NB4 (cell line): ENCODE measurements at places on chromosomes 7 and 10.
A peak's percentile ranks its signal among the peaks of the same experiment; 100 is the strongest.

GRCh38 chr7:80213814-80214213 lies 79.2 kb downstream of the GNAI1 start:
- DNase-seq: no peak

- peak; percentile 22 for DNase-seq
These were observed 5.8 kb downstream of the CDK6 start for GRCh38 chr7:92830532-92831110.

DNA sequence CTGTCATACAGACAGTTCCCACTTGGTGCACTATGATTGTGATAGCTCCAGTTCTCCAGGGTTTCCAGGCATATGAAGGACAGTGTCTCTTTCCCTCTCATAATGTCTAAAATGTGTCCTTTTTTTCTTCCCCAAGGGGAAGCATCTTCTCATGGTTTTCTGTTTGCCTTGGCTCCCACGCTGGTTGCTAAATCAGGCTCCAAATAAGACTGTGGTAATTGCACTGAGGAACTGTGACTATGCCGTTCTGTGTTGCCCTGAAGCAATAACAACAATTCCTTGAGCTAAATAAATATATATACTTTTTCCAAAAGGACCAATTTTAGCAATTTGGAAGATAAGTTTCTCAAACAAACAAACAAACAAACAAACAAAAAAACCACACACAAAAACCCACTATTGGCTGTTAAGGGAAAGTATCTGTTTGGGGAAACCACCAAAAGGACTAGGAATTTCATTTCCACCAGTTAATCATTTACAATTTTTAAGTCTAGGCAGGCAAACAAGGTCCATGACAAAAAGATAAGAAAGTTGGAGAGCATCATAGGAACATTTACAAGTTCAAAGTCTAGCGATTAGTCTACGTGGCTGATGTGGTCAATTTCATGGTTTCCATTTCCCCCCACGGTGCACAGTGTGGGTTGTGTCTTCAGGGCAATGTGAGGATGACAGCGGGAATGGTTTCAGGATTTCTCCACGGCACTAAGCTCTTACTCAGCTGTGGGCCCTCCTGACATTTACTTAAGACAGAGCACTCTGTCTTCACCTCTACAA lies 62.4 kb downstream of the THNSL1 start:
- no peak for DNase-seq

DNA sequence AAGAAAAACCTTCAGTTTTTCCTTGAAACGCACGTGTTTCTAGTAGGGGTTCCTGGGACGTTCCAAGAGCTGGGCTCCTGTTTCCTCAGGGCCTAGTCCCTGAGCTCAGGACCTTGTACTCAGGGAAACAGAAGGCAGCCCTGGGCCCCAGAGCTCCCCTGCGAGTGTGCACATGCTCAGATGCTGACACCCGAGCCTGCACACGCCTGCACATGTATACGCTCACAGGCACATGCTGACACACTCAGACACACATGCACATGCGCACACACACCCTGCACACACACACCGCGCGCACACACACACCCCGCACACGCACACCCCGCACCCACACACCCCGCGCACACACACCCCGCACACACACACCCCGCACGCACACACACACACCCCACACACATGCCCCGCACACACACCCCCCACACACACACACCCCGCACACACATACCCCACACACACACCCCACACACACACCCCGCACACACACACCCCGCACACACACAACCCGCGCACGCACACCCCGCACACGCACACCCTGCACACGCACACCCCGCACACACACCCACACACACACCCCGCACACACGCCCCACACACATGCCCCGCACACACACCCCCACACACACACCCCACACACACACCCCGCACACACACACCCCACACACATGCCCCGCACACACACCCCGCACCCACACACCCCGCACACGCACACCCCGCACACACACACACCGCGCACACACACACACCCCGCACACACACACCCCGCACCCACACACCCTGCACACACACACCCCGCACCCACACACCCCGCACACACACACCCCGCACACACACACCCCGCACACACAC lies 52.2 kb downstream of the CALML3 start:
- no peak for DNase-seq

GRCh38 chr10:78947226-78947625 lies 121.5 kb upstream of the ZMIZ1 start:
- DNase-seq: no peak

GRCh38 chr10:61073391-61073790 lies 129.4 kb upstream of the RHOBTB1 start:
- no peak for DNase-seq

GRCh38 chr10:75646916-75647315 lies 215.5 kb downstream of the LRMDA start:
- DNase-seq: no peak

GRCh38 chr10:29646238-29646902 lies 11.6 kb upstream of the SVIL start:
- DNase-seq: peak; percentile 44

GRCh38 chr10:8146650-8147049 lies 92.2 kb downstream of the GATA3 start:
- DNase-seq: no peak

- DNase-seq: no peak
These were observed 39.3 kb downstream of the STEAP4 start for GRCh38 chr7:88267421-88267820.

GRCh38 chr7:157018328-157018996 lies 8.0 kb upstream of the MNX1 start:
- no peak for DNase-seq

- no peak for DNase-seq
These were observed 66.1 kb downstream of the CFAP46 start for GRCh38 chr10:132876131-132876860.

- no peak for DNase-seq
These were observed 113.7 kb downstream of the ARL4A start for GRCh38 chr7:12801107-12801506.

DNA sequence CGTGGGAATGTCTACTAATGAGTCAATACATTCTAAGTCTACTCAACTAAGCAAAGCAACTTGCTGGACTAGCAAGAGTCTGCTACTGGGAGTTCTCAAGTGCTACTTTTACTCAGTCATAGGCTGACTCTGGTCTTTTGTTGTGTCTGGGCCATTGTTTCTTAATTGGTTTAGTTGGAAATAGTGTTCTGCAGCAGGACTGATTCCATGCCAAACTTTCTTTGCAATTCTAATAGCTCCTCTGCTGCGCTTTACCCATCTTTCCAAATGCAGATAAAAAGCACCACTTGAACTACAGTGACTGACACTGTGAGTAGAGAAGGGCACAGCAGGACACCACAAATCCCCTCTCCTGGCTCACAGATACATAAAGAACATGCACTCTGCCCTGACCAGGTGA lies 125.7 kb downstream of the CD36 start:
- no peak for DNase-seq

GRCh38 chr10:89389254-89389653 lies 3.2 kb upstream of the IFIT1 start:
- peak; percentile 51 for DNase-seq

DNA sequence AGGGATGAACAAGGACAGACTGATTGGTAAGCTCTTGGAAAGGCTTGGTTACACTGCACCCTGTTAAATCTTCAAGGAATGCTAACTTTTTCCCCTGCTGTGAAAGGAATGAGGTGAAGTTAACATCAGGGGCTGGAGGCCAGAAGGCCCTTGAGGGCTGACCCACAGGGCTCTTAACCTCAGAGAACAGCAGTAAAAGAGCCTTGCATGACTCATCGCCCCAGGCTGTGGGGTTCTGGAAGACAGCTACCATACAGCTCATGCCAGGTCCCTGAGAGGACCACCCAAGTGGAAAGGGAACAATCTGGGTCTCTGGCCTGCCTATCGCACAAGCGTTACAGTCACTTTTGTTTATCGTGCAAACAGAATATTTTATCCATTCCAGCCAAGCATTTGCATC lies 54.4 kb downstream of the CYP2C9 start:
- no peak for DNase-seq

DNA sequence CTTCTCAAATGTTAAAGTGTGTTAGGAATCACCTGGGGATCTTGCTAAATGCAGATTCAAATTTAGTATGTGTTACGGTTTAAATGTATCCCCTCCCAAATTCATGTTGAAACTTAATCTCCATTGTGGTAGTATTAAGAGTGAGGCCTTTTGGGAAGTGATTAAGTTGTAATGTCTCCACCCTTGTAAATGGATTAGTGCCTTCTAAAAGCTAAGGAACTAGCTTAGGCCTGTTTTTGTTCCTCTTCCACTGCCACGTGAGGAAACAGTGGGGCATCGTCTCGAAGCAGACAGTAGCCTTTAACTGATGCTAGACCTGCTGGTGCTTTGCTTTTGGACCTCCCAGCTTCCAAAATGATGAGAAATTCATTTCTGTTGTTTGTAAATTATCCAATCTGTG lies 52.3 kb upstream of the SEMA3D start:
- no peak for DNase-seq
